ENCODE measurements at places on chromosomes 12 and 14.

DNA sequence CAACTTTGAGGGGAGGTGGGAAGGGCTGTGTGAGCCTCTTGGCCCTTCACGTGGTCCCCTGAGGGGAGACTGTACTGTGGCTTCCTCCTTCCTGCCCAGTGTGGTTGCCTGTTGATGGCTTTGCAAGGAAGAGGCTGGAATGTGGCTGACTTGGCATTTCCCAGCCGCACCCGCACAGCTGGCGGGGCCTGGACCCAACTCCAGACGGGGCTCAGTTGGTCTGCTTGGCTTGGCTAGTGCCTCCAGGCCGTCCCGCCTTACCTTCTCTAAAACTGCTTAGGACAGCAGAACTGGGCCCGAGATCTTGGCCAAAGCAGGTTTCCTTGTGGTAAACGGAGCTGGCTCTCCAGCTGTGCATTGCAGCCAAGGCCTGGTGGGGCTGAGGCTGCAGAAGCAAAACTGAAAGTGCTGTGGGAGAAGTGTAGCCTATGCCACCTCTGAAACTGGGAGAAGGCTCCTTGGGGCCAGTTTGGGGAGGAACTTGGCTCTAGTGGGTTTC lies 139.5 kb downstream of the SMOC1 start:
- DNase-seq: no peak

DNA sequence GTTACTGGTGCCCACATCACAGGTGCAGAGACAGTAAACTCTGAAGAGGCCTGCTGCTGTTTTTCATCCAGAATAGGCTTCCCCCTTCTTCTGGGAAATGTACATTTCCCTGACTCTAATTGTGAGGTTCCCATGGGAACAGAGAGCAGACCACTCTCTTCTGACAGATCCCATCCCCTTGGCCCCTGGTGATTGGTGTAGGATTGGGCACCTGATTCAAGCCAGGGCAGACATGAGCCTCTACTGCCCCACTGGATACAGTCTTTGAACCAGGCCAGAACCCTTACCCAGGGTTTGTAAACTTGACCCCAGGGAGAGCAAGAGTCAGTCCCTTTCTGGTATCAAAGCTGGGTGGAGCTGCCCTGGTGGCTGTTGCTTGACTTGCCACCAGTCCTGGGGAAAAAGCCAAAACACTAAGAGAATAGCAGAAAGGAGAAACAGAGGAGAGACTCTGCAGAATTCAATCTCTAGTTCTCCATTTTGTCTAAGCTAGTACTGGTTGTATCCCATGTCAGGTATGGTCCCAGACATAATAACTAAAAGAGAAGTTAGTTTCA lies 14.8 kb upstream of the NFYB start:
- no peak for DNase-seq

DNA sequence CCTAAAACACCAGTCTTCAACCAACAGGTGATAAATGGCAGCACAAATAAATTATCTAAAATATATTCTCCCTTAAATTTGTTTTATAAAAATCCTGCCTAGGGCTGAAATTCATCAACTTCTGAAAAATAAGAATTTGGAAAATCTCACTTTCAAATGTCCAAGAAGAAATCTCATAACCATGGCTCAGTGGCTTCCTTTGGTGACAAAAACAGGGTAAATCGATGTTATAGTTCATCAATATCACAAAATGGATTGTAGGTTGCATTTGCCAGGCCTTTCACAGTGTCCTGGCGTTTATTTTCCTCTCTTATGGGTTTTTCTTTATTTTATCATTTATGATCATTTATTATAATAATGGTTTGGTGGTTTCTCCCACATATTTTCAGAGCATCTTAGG lies 103.0 kb downstream of the PTGER2 start:
- DNase-seq: no peak

DNA sequence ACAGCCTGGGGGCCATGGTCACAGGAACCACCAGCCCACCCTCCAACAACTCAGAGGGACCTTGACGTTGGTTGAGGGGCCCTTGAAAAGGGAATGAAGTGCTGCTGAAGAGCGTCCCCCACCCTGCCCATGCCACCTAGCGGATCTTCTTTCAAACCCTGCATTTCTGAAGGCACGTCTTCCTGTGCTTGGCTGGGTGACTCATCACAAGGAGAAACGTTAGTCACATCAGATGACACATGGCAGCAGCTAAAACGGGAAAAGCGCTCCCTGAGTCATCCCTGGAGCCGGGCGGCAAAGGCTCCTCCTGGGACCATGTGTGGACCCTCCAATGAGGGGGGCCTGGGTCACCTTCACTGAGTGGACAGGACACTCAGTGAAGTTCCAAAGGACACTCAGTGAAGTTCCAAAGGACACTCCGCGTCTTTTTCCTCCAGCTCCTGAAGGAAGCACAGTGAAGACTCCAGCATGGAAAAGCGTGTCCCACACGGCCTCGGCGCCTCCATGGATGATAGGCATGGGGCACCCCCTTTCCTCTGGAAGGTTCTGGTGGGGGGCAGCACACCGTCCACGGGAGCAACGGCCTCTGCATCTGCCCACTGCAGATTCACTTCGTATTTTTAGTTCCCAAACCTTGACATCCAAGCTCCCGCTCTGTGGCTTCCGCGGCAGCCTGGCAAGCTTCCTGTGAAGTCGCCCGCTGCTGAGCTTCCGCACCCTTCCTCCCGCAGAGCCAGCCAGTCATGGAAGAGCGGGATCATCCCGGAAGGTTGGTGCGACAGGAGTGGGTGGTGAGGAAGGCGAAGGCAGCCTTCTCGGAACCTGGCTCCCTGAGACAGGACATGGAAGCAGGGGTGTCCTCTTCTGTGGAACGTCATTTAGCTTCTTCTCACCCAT lies 383.4 kb downstream of the VRK1 start:
- no peak for DNase-seq

DNA sequence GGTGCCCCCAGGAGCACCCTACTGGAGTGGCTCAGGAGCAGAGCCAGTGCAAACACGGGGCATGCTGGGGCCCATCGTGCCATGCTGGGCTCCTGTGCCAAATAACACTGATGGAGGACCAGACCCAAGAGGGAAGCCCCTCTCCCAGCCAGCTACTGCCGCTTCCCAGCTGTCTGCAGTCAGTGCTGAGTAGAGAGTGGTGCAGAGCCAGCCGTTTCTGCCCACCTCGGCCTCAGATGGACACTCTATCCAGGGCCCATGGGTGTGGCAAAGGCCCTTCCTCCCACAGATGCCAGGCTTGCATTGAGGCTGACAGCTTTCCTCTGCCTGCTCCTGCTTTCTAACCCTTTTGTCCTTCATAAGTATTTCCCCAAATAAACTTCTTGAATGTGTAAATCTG lies 13.2 kb downstream of the CLBA1 start:
- no peak for DNase-seq

DNA sequence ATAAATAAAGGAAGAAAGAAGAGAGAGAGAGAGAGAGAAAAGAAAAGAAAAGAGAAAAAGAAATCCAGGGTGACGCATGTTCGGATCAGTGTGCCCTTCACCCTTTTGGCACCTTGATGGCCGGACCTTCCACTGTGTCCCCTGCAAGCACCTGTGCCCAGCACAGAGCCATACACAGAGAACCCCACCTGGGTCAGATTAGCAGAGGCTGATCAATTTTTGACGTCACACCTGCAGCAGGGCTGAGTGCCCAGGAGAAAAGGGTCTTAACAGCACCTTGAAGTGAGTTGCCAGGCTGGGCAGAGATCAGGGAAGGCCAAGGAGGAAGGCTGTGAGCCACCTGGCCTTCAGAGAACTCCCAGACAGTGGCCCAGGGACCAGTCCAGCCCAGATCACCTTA lies 114.4 kb downstream of the CALM1 start:
- DNase-seq: no peak

All from glutamatergic neuron (in vitro differentiated cells).